IMR-90 (cell line): ENCODE measurements at places on chromosomes 6 and 20. TPM values are rescaled to one million over a fixed set of nuclear protein-coding genes. Genes with fewer than 3 reads are reported as not detected.

- H3K27me3 ChIP-seq, result no peaks in the 10 kb centered on the region
- no peak for DNase-seq
- H3K36me3 ChIP-seq, result no peaks in the 10 kb centered on the region
- peaks cover 3% of the 10 kb centered on the region; the same call in 1 of the 2 replicates for H3K4me1 ChIP-seq
These were observed 255.9 kb downstream of the FOXC1 start for GRCh38 chr6:1865585-1865984.

DNA sequence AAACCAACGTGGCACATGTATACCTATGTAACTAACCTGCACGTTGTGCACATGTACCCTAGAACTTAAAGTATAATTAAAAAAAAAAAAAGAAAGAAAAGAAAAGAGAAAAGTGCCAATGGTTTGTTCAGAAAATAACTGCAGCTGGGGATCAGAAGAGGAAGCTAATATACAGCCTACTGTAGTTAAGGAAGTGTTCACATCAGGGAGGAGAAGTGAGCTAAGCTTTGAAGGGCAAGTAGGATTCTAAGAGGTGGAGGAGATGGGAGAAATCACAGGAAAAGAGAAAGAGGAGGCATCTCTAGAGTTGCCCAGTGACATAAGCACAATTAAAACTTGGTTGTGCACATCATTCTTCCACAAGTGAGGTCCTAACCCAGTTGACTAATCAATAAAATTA lies 214.4 kb upstream of the DTNBP1 start:
- H3K27me3 ChIP-seq, result peaks cover 17% of the 10 kb centered on the region
- no peak overlapping the region for H3K4me3 ChIP-seq
- no peak for DNase-seq

- peaks cover 7% of the 10 kb centered on the region for H3K4me1 ChIP-seq
- H3K27ac ChIP-seq, result no peak overlapping the region
- DNase-seq, result no peak
- peaks cover 38% of the 10 kb centered on the region for H3K36me3 ChIP-seq
- no peak overlapping the region for H3K4me3 ChIP-seq
These were observed 2.2 kb downstream of the ZNF512B start for GRCh38 chr20:63967330-63968135.

- H3K4me3 ChIP-seq, result peak overlapping the region; percentile 34
- H3K4me1 ChIP-seq, result peaks cover 2% of the 10 kb centered on the region; the same call in 1 of the 2 replicates
- H3K36me3 ChIP-seq, result peaks cover 9% of the 10 kb centered on the region
- no peaks in the 10 kb centered on the region for H3K27me3 ChIP-seq
These were observed 27.8 kb downstream of the SLC23A2 start for GRCh38 chr20:4973330-4974097.

- H3K27ac ChIP-seq, result no peak overlapping the region
- DNase-seq, result peak; percentile 61
- no peaks in the 10 kb centered on the region; the same call in 1 of the 2 replicates for H3K27me3 ChIP-seq
- no peaks in the 10 kb centered on the region for H3K36me3 ChIP-seq
- no peaks in the 10 kb centered on the region for H3K4me1 ChIP-seq
These were observed 72.1 kb downstream of the RSPO3 start for GRCh38 chr6:127190552-127190951.

DNA sequence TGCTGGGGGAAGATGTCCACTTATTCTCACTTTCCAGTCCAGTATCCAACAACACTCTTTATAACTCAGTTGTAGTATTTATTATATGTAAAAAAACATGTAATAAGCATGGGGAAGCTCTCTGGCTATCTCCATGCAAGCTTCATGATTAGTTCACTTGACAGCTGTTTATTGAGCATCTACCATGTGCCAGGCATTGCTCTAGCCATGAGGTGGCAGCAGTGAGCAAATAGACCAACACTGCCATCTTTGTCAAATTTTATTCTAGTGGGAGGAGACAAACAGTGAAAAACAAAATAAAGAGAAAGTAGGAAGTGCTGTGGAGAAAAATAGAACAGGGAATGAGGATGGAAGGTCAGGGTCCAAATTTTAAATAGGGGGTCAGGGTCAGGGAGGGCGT lies 131.8 kb downstream of the CFAP61 start:
- H3K4me3 ChIP-seq, result no peak overlapping the region
- no peak overlapping the region for H3K27ac ChIP-seq
- H3K36me3 ChIP-seq, result no peaks in the 10 kb centered on the region
- DNase-seq, result no peak

DNA sequence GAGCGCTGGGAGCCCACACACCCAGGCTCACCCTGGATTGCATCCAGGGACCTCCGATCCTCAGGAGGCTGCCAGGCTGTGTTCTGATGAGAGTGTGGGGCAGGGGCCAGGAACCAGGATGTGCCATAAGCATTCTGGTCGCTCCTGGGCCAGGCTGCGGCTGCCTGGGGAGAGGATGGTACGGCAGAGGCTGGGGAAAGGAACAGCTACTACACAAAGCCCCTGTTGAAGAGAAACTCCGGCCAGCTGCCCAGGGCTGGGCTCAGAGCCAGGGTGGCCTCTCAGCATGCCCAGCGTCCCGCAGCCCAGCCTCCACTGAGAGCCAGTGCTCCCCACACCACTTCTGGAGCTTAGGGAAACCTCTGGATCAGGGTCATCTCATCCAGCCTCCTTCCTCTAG lies 21.7 kb upstream of the OCSTAMP start:
- H3K27ac ChIP-seq, result no peak overlapping the region
- 0 out of 2 replicates have a peak, but pooled peaks cover 2% of the 10 kb centered on the region for H3K27me3 ChIP-seq
- DNase-seq, result no peak
- no peaks in the 10 kb centered on the region for H3K36me3 ChIP-seq

GRCh38 chr20:22652681-22653588 lies 68.6 kb upstream of the FOXA2 start:
- DNase-seq, result no peak
- no peaks in the 10 kb centered on the region for H3K27me3 ChIP-seq
- H3K4me1 ChIP-seq, result no peaks in the 10 kb centered on the region
- no peak overlapping the region for H3K27ac ChIP-seq
- no peaks in the 10 kb centered on the region for H3K36me3 ChIP-seq

- H3K27ac ChIP-seq, result no peak overlapping the region
- H3K27me3 ChIP-seq, result no peaks in the 10 kb centered on the region
- peak; percentile 49 for DNase-seq
These were observed 427.3 kb upstream of the CITED2 start for GRCh38 chr6:139801571-139802321.

GRCh38 chr6:122400462-122401089 lies 1.1 kb downstream of the HSF2 start:
- H3K36me3 ChIP-seq, result no peaks in the 10 kb centered on the region
- H3K27me3 ChIP-seq, result no peaks in the 10 kb centered on the region
- no peaks in the 10 kb centered on the region for H3K4me1 ChIP-seq
- H3K4me3 ChIP-seq, result peak overlapping the region; percentile 94
- no peak for DNase-seq
- H3K27ac ChIP-seq, result no peak overlapping the region

DNA sequence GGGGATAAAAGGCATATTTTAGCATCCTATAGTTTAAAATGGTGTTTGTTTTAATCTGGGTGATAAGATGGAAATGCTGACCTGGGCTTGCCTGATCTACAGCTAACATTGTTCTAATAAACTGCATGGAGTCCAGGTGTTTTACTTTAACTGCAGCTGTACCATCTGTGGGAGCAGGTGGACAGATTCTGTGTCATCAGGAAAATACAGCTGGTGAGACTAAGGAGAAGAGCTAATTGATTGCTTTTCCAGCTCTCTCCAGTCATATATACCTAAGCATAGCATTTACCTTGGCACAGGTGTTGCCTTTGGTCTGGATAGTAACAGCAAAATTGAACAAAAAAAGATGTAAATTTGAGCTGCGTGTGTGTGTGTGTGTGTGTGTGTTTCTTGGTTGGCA lies 31.6 kb downstream of the CBFA2T2 start:
- peaks cover 2% of the 10 kb centered on the region for H3K36me3 ChIP-seq
- no peaks in the 10 kb centered on the region for H3K27me3 ChIP-seq
- peaks cover 2% of the 10 kb centered on the region; the same call in 1 of the 2 replicates for H3K4me1 ChIP-seq
- DNase-seq, result no peak
- no peak overlapping the region for H3K27ac ChIP-seq

- H3K4me3 ChIP-seq, result no peak overlapping the region
- no peaks in the 10 kb centered on the region for H3K27me3 ChIP-seq
- H3K36me3 ChIP-seq, result no peaks in the 10 kb centered on the region; the same call in 1 of the 2 replicates
- DNase-seq, result peak; percentile 88
These were observed 49.5 kb downstream of the EPB41L2 start for GRCh38 chr6:131013495-131013894.

DNA sequence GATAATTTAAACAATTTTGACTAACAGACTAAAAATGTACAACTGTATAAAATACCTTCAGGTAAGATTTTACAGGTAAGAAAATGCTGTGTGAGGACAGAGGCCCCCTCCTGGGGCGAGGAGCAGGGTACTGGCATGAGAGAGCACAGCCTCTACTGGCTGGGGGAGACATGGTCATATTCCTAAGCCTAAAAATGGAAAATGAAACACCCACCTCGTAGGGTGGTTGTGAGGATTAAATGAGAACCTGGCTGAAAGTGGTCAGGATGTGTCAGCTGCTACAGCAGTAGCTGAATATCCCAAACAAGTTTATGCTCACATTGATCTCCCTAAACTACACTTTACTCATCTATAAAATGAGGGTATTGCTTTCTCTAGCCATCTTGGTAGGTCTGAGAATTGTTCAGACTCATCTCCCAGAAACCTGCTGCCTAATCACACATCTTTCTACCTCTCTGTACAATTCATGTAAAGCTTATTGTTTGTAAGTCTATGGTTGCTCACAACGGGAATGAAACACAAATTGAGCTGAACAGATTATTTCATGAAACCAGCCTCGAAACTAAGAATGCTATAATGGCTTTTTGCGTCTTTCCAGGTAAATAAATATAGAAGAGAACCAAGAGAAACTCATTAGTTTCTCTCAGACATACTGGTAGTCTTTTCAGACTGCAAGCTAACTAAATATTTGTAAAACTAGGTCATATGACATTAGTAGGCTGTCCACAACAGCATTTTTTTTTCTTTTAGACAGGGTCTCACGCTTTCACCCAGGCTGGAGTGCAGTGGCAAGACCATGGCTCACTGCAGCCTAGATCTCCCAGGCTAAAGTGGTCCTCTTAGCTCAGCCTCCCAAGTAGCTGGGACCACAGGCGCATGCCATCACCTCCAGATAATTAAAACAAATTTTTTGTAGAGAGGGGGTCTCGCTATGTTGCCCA lies 69.6 kb downstream of the POPDC3 start:
- H3K27me3 ChIP-seq, result no peaks in the 10 kb centered on the region
- H3K4me1 ChIP-seq, result peaks cover 2% of the 10 kb centered on the region; the same call in 1 of the 2 replicates
- no peak overlapping the region for H3K4me3 ChIP-seq
- H3K27ac ChIP-seq, result no peak overlapping the region
- H3K36me3 ChIP-seq, result peaks cover 2% of the 10 kb centered on the region; the same call in 1 of the 2 replicates

- H3K4me1 ChIP-seq, result no peaks in the 10 kb centered on the region
- H3K4me3 ChIP-seq, result no peak overlapping the region
- H3K27me3 ChIP-seq, result no peaks in the 10 kb centered on the region
- no peaks in the 10 kb centered on the region for H3K36me3 ChIP-seq
- H3K27ac ChIP-seq, result no peak overlapping the region
These were observed 329.0 kb upstream of the NRSN1 start for GRCh38 chr6:23797041-23797440.

DNA sequence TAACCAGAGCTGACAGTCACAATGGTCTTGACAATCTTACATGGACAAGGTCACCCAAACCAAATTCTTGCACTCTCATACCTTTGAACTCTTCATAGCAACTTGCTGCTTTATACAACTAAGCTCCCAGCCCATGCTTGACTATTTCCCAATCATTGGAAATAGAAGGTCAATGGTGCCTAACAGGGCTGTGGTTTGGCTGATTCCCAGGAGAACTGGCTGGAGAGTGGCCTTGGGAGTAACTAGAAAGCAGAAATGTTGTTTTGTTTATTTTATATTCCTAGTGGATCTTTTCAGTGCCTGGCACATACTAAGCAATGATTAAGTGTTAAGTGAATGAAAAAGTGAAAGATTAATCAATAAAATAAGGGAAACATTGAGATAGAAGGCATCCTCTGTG lies 3.0 kb downstream of the SPINT4 start:
- H3K36me3 ChIP-seq, result no peaks in the 10 kb centered on the region
- H3K4me3 ChIP-seq, result no peak overlapping the region
- DNase-seq, result no peak
- no peaks in the 10 kb centered on the region; the same call in 1 of the 2 replicates for H3K27me3 ChIP-seq

- H3K36me3 ChIP-seq, result no peaks in the 10 kb centered on the region
- no peak for DNase-seq
- no peaks in the 10 kb centered on the region for H3K27me3 ChIP-seq
- no peak overlapping the region for H3K4me3 ChIP-seq
- H3K4me1 ChIP-seq, result no peaks in the 10 kb centered on the region
These were observed 150.9 kb upstream of the HMGN3 start for GRCh38 chr6:79385333-79385732.

- DNase-seq, result no peak
- peak overlapping the region; percentile 57; the same call in 1 of the 2 replicates for H3K27ac ChIP-seq
- peaks cover 23% of the 10 kb centered on the region for H3K36me3 ChIP-seq
- peaks cover 13% of the 10 kb centered on the region for H3K4me1 ChIP-seq
These were observed 1.5 kb upstream of the PPDPF start for GRCh38 chr20:63518946-63519667.

DNA sequence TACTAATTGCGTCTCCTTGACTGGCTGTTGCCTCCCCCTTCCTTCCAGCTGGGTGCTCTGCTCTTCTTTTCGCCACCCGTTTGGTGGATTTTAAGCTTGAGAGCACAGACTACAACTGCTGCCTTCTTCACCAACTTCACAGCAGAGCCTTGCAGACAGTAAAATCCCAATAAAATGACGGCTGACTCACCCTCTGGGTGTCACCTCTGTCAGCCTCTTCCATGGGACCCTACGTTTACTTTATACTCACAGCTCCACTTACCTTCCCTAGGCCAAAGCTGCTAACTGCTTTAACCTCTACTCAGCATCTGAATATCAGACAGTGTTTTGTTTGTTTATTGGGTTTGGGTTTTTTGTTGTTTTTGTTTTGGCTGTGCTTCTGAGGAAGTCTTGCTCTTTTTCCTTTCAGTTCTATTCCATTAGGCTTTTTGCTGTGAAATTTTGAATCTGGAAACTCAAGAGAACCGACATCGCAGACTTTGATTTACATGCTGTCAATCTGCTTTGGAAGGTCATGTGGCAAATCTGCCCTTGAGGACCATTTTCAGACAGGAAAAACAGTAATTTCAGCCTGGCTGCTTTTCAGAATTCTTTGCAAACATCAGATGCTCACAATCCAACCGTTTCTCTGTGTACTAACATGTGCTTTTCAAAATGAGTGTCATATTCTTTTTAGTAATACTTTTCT lies 2.4 kb downstream of the AGPAT4 start:
- no peak for DNase-seq
- no peak overlapping the region for H3K4me3 ChIP-seq
- H3K27me3 ChIP-seq, result no peaks in the 10 kb centered on the region
- H3K4me1 ChIP-seq, result 0 out of 2 replicates have a peak, but pooled peaks cover 1% of the 10 kb centered on the region

GRCh38 chr6:148969603-148970061 lies 222.8 kb downstream of the UST start:
- H3K27me3 ChIP-seq, result no peaks in the 10 kb centered on the region
- peaks cover 2% of the 10 kb centered on the region; the same call in 1 of the 2 replicates for H3K36me3 ChIP-seq
- H3K4me3 ChIP-seq, result no peak overlapping the region
- peaks cover 29% of the 10 kb centered on the region for H3K4me1 ChIP-seq
- H3K27ac ChIP-seq, result peak overlapping the region; percentile 75

GRCh38 chr6:56961151-56961550 lies 6.2 kb downstream of the BEND6 start:
- H3K4me1 ChIP-seq, result peaks cover 6% of the 10 kb centered on the region
- no peaks in the 10 kb centered on the region for H3K36me3 ChIP-seq
- no peak overlapping the region for H3K4me3 ChIP-seq
- no peak for DNase-seq

GRCh38 chr6:8432614-8433013 lies 2.7 kb downstream of the SLC35B3 start:
- H3K27me3 ChIP-seq, result no peaks in the 10 kb centered on the region
- peaks cover 6% of the 10 kb centered on the region; the same call in 1 of the 2 replicates for H3K36me3 ChIP-seq
- H3K4me3 ChIP-seq, result no peak overlapping the region

Gene GPR63
- 0.32 and 0.44 TPM in 2 replicates for polyA plus RNA-seq

Gene PLAGL1
- polyA plus RNA-seq, result 73.4 and 73.8 TPM in 2 replicates

Gene ADGRF5
- polyA plus RNA-seq, result not detected in 2 replicates

Gene RBPJL
- polyA plus RNA-seq, result not detected in 2 replicates

Gene PRDM13
- not detected in 2 replicates for polyA plus RNA-seq

Gene SLC32A1
- not detected in 2 replicates for polyA plus RNA-seq

Gene IFNGR1
- 13.7 and 19.1 TPM in 2 replicates for polyA plus RNA-seq
